ENCODE measurements at places on chromosomes 16 and 17.

- no peak for DNase-seq
Measured at GRCh38 chr16:81569361-81570034, 124.9 kb downstream of the CMIP start.

- DNase-seq: no peak
Measured at GRCh38 chr17:48143629-48144028, 36.1 kb downstream of the SNX11 start.

GRCh38 chr16:907361-907760 lies 63.4 kb downstream of the LMF1 start:
- DNase-seq: no peak

- no peak for DNase-seq
Measured at GRCh38 chr16:16778332-16778731, 399.4 kb downstream of the NPIPA7 start.

GRCh38 chr16:54806378-54806777 lies 124.3 kb upstream of the IRX5 start:
- DNase-seq: no peak

DNA sequence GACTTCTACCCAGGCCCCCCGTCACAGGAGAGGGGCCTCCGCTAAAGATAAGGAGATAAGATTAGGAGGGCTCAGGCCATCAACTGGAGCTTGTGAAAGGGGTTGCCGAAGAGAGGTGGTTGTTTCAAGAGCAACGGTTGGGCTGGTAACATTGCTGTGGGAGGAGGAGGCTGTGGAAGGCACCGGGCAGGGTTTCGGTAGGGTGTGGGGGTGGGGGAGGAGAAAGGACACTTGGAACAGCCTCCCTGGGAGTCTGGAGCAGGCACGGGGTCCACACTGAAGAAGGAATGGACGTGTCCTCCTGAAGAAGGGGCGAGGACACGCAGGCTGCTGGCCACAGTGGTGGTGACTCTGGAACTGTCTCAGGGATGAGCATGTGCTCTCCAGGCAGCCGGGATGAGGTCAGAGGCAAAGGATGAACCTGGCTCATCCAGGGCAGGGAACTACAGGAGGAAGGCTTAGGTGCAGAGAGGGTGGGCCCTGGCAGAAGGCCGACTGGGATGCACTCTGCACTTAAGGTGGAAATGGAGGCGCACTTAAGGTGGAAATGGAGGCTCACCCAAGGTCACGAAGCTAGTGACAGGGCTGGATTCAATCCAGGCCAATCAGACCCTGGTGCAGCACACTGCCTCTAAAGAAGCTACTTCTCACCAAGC lies 1.2 kb upstream of the EPX start:
- no peak for DNase-seq

DNA sequence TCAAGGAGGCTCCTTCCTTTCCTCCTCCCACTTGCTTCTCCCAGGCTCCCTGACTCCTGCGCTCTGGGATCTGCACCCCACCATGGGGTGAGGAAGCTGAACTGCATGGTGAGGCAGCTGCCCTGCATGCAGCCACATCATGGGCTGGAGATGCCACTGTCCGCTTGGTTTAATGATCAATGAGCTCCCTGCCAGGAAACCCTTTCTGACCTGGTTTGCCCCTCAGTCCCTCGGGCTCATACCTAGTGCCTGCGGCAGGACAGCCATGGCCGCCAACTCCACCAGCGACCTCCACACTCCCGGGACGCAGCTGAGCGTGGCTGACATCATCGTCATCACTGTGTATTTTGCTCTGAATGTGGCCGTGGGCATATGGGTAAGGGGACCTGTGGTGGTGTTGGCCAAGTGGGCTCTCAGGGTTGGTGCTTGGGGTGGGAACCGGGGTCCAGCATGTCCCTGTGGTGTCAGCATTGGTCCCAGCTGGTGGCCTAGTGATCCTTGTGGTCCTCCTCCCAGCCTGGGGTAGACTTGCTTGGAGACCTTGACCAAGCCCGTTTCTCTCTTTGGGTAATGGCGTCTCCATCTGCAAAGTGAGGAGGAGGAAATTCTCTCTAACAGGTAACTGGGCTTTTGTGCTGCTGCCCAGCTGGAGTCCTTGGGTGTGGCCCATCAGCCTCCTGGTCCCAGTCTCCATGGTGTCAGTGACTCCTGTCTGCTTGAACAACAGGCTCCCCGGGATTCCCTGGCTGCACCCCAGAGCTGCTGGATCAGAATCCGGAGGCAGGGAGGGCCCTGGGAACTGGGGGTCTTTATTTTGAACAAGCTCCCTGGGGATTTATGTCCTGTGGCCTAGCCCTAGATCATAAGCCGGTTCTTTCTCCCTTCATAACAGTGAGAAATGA lies at the start of gene SLC5A10:
Gene SLC5A10, plus strand, starts transcription at position 225 of the 902 bp plus-strand sequence. Its CDS starts 41 bp downstream, at position 266.
- DNase-seq: no peak

DNA sequence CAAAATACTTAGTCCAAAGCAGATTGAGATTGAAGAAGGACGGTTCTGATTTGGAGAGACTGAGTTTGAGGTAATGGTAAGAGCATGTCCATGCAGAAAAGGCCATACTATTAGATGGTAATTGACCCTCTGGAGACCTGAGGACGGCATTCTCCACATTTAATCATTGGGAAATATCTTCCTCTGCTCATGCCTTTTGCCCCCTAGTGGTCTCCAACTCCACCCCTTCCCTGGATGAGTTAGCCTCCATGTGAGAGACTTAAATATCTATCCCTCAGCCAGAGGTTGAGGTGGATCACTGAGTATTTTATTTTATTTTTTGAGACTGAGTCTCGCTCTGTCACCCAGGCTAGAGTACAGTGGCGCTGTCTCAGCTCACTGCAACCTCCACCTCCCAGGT lies 10.4 kb upstream of the OR3A1 start:
- DNase-seq: no peak

DNA sequence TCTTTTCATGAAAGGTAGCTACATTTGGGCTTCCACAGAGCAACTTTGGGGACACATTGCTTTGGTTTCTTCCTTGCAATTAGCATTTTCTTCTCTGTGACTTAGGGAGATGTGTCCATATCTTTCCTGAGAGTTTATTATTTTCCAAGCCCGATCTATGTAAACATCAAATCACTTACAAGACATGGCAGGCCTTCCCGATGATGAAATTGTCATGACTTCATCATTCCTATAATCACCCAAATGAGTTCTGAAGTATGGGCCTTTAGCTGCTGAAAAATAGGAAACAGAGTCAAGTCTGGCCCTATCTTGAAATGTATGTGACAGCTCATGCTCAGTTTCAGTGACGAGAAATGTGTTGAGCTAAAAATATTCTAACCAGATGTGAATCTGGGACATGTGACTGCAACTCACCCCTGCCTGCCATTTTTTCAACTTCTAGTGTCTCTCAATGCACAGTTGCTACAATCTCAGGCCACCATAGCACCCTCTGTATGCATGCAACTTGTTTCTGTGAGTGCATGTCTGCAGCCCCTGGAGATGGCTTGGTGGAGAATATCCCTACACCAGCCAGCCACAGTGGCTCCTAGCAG lies 199.6 kb upstream of the MAF start:
- no peak for DNase-seq

- peak; percentile 5 for DNase-seq
Measured at GRCh38 chr17:59572301-59572924, 7.0 kb downstream of the DHX40 start.

DNA sequence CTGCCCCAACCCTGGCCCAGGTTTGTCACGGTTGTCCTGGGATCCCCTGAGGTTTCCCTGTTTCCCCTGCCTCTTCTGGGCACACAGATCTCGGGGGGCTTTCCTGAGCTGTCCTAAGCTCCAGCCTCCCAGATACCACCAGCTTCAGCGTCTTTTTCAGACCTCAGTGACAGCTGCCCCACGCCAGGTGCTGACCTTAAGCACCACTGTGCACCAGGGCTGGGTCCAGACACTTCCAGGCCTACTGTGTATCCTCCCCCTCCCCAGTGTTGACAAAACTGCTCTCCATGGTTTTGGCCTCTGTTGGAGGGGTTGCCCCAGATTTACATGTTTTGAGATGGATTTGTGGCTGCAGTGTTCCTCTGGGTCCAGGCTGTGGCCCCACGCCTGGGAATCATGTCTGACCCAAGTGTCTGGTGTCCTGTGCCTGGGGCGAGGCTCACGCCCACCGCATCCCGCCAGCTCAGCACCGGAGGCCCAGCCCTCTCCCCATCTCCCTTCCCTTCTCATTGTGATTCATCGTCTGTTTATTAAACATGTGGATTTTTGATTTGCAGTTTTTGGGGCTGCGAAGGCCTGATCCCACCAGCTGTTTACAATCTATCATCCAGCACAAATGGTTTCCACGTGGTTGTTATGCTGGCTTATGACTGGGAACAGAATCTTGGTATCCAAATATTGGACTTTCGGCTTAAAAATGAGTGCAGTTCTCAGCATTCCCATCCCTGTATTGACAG lies 82.1 kb downstream of the METRNL start:
- peak; percentile 70 for DNase-seq

DNA sequence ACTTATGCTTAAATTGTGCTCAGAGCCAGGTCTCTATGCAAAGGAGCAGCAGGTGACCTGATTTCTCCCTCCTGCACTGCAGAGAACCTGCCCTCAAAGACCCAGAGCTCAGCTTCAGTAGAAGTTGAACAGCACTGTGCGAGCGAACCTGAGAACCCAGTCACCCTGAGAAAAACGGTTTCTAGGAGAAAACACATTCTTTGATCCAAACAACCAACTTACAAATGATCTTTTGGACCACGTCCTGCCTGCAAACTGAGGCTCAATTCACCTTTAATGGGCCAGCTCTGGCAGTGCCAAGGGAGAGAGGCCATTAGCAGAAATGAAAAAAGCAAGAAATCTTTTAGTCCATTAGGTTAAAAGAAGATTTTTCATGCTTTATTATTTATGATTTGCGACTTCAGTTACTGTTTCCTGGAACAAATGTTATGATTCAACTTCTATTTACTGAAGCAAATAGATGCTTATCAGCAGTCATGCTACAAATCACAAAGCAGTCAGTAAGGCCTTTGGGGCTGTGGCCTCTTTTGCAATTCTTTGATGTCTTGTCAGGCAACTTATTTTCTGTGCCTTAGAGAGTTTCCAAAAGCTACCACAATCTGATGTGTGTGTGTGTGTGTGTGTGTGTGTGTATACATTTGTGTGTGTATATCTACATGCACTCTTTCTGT lies 65.7 kb upstream of the LRRC37A3 start:
- DNase-seq: no peak

DNA sequence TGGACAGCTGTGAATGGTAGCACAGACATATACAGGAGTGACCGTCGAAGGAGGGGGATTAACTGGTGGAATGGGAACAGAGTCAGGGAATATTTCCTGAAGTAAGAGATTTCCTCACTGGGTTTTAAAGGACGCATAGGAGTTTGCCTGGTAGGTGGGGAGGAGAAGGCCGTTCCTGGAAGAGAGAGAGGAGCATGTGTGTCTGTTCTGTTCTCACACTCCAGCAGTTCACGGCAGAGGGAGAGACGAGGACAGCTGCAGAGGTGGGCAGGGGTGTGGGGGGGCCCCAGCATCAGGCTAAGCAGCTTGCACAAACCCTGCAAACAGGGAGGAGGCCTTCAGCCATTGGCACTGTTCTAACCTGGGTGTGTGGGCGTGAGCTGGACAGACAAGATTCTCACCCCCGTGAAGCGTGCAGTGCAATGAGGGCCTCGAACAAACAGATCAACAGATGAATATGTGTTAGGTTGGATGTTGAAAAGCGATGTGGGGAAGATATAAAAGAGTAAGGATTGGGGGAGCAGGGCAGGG lies 85.3 kb upstream of the GSE1 start:
- no peak for DNase-seq

DNA sequence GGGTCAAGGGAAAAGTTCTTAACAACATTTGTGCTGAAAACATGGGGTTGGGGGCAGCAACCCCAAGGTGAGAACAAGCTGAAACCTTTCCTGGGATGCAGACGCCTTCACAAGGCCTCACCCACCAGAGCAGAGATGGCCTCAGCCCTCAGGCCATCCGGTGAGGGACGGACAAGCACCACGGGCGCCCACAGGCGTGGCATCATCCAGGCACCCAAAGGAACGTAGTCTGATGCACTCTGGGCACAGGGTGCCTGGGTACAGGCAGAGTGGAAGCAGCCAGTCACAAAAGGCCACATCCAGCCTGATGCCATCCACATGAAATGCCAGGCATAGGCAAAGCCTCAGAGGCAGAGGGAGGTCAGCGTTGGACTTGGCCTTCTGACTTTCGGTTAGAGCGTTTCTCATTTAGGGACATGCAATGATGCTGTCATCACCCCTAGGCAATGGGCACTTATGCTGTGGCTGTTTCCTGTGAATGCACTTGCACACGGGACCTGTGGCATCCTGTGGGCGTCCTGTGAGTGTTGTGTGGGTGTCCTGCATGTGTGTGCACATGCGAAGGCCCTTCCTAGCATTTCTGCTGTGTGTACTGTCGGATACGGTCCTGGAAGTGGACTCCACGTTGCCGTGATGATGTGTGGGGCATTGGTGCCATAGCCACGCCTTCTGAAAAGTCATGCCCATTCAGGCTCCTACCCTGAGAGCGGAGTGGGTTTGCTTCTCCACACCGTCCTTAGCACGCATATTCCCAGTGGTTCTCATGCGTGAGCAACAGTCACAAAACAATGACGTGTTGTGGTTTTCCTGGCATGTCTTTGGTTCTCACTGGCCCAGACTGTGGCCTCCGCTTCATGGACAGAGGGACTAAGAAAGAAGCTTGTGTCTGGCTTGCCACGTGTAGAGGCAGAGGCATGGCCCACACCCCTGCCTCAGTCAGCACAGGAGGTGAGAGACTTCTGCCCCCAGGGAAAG lies 52.7 kb upstream of the ZNF469 start:
- DNase-seq: no peak

DNA sequence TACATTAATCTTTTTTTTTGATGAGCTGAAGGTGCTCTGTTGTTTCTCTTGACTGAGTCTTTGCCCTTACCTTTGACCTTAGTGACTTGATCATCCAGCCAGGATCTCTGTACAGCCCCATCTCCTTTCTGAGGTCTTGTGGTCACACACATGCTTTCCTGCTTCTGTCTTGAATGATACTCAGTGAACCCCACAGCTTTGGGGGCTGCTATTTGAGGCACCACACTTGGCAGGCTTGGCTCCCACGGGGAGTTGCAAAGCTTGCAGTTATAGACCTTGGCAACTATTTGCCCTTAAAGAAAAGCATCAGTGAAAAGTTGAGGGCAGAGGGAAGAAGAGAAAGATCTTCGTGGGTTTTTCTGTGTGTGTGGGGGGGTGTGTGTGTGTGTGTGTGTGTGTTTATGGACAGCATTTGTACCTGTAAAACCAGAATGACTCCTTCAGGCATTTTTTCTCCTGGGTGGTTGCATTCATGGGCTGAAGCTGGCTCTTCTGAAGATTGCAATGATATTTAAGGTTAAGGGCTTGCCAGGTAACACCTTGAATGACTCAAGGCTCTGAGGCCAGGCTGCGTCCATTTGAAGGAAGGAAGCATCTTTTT lies 101.6 kb downstream of the MSI2 start:
- no peak for DNase-seq

GRCh38 chr16:67764158-67764667 lies 42.1 kb downstream of the RANBP10 start:
- DNase-seq: no peak

- DNase-seq: no peak
Measured at GRCh38 chr17:57536789-57537523, 208.1 kb downstream of the CCDC182 start.

Data from AG08395 (cell line).